ENCODE measurements at places on chromosomes 2 and 18. TPM values are rescaled to one million over a fixed set of nuclear protein-coding genes. Genes with fewer than 3 reads are reported as not detected.

DNA sequence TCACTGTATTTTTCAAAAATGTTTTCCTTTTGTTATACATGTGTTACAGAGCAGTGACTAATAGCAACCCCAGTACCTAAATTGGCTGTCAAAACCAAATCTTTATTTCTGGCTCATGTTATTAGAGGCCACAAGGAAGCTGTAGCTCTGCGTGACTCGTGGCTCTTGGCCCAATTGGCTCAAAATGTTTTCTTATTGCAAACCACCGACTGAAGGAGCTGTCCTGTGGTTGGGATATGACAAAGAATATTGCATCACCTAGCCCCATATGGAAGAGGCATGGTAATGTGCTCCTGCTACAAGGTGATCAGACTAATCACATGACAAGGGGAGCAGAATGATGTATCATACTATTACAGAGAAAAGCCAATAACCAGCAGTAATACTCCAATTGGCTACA is 1058.5 kb downstream of the CBLN2 start:
- DNase-seq: no peak

- no peak for DNase-seq
Observed at GRCh38 chr2:43831543-43832294, 6.9 kb downstream of the ABCG5 start.

DNA sequence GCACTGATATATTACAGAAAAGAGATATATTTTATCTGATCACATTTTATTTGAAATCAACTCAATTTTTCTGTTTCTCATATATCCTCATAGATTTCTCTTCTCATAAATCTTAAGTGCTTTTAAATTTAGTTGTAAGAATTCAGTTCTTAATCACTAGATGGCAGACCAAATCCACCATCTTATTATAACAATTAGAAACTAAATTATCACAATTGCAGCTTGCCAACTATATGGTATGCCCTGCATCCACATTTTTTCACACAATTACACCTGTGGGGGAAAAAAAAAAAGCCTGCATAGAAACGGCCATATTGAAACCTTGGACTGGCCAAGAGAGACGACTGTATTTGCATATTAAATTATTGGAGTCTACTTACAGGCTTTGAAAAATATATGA is 64.4 kb downstream of the COL5A2 start:
- DNase-seq: no peak

GRCh38 chr18:36539674-36540231 is 242.2 kb downstream of the FHOD3 start:
- DNase-seq: no peak

- no peak for DNase-seq
Observed at GRCh38 chr2:53040536-53041229, 726.9 kb upstream of the CHAC2 start.

DNA sequence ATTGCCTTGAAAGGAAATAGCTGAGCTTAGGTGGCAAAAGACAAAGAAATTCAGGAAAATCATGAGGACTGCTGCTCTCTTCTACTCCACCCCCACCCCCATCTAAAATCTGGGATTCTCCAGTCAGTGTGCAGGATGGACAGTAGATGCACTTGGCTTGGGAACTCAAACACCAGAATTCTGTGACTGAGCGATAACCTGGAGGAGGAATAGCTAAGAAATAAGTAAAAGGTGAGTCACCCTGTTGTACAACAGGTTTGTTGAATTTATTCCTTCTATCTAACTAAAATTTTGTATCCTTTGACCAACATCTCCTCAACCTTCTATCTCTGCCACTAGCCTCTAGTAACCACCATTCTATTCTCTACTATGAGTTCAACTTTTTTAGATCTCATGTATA is 1029.9 kb upstream of the ACVR2A start:
- no peak for DNase-seq

SERPINB8 gene
- total RNA-seq: 19.0 TPM
